ENCODE measurements at places on chromosomes 11 and 22.

DNA sequence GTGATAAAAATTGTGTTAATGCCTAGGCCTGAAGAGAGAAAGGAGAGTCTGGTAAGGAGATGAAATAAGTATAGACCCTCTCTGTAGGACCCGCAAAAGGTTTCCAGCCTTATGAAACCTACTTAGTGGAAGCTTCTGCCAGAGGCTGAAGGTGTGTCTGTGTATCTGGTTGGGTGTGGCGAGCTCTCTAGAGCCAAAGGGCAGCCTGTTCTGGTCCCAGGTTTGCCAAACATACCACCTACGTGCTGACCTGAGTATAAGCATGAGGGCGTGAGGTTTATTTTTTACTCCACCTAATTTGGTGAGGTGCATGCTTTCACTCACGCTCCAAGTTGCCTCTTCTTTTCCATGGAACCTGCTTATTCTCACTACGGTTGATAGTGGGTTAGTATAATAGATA lies 5.6 kb downstream of the CSTPP1 start:
- DNase-seq: no peak

DNA sequence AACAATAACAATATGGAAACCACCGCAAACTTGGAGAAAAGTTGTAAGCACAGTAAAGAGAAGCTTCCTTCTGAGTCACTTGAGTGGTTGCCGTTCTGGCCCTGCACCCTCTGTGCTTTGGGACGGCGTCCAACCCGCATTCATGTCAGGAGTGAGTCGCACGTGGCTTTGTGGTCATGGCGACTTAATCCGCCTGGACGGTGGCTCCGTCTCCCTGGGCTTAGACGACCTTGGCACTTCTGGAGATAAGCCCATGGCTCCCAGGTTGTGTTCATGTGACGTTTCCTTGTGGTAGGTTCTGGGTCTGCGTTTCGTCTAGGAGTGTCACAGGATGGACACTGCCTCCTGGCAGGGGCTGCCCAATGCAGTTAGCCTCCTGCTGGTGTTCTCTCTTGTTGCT lies 40.5 kb downstream of the TPCN2 start:
- no peak for DNase-seq

- DNase-seq: no peak
Observed at GRCh38 chr11:83998921-83999320, 712.8 kb upstream of the CCDC90B start.

- no peak for DNase-seq
Observed at GRCh38 chr11:113531083-113531482, 55.9 kb upstream of the DRD2 start.

DNA sequence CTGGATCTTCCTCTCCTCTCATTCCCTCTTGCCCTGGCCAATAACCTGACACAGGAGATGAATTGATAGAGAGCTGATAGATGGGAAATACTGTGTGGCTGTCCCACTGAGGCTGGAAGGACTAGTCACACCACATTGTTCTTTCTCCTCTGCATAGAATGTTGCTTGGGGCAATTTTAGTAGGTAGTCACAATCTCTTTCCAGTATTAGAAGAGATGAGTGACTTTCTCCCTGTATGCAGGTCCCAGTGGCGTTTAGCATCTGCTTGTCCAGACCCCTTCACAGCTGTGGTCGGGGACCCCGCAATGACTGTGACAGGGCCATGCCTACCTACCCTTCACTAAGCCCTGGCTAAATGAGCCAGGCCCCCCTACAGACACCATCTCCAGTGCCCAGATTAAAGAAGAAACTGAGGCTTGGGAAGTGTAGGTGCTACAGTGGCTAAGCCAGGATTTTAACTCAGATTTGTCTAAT lies 24.0 kb upstream of the P2RY2 start:
- DNase-seq: no peak

DNA sequence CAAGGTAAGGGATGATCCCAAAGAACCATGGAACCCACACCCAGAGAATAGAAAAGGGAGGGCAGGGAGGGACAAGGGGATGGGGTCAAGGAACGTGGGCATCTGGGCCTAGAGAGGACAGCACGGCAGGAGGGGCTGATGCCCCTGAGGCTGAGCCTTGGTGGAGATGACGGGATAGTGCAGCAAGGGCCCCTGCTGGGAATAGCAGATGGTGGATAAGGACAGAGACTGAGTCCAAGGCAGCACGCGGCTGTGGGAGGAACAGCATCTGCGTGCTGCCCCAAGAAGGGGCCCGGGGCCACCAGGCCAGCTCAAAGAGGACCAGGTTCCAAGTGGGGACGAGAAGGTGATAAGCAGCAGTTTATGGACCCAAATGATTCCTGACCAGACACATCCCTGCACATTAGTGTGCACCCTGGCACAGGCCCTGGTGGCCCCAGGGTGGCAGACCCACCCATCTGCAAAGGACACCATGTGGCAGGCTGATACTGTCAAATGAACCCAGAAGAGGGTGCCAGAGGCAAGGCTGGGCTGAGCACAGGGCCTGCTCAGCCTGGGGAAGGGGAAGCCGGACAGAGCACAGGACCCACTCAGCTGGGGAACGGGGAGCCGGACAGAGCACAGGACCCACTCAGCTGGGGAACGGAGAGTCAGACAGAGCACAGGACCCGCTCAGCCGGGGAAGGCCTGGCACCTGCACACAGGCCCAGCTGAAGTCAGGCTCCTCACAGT lies 12.8 kb upstream of the TESMIN start:
- DNase-seq: no peak

DNA sequence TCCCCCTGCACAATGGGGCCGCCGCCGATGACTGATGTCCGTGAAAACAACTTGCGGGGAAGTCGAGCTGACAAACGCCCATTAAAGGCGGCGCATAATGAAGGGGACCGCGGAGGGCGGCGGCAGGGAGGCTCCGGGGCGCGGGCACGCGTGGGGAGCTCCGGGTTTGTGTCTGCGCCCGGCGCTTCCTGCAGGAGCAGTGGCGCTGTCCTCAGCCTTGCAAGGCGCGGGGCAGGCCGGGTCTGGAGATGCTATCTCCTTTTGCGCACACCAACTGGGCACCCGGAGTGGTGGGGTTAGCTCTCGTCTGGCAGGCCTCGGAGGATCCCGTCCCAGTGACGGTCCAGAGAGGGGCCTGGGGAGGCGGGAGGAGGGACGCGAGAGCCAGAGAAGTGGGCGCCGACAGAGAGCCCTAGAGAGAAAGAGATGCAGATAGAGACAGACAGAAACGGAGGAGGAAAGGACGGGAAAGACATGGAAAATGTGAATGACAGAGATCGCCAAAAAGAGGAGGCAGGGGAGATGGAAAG lies 390 bp upstream of the FGF3 start:
- DNase-seq: no peak
